ENCODE measurements at places on chromosomes 7 and 10.
A peak's percentile ranks its signal among the peaks of the same experiment; 100 is the strongest.

DNA sequence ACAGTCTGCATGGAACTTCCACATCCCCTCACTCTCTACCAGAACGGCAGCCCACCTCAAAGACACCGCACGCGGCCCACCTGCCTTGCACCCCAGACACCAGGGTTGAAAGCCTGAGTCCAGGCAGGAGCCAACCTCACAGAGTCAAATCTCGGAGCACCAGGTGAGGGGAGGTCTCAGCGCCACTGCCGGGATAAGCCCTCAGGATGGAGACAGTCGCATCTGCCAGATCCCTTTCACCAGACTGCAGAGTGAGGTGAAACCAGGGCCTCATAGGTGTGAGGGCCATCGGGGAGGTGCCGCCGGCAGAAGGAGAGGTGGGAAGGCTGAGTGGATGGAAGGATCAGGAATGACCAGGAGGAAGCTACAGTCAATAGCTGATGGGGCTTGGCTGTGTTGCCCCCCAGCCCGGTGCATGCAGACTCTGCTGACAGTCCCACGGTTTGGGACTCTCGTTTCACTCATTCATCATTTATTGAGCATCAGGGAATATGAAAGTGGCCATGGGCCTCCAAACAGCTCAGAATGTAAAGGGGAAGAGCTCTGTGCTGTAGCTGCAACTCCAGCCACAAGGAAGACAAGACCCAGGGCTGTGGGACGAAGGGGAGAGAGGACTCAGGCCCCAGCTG is 315.0 kb downstream of the PTPRN2 start:
- no peak for DNase-seq

DNA sequence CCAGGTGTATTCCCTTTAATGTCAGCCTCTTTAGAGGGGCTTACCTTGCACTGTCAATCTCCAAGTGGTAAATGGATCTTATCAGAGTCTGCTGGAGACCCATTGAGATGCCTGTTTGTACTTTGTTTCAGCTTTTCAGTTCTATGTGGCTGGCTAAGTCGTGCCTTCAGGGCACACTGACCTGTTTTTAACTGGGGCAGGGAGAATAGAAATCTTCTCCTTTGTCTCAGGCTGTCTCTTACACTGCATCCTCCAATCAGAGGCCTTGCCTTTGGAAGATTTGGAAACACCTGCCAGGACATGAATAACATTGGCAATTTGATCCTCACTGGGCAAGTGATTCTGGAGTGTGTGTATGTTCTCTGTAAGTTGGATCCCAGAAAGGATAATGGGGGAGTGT is 65.0 kb downstream of the POU6F2 start:
- DNase-seq = no peak

DNA sequence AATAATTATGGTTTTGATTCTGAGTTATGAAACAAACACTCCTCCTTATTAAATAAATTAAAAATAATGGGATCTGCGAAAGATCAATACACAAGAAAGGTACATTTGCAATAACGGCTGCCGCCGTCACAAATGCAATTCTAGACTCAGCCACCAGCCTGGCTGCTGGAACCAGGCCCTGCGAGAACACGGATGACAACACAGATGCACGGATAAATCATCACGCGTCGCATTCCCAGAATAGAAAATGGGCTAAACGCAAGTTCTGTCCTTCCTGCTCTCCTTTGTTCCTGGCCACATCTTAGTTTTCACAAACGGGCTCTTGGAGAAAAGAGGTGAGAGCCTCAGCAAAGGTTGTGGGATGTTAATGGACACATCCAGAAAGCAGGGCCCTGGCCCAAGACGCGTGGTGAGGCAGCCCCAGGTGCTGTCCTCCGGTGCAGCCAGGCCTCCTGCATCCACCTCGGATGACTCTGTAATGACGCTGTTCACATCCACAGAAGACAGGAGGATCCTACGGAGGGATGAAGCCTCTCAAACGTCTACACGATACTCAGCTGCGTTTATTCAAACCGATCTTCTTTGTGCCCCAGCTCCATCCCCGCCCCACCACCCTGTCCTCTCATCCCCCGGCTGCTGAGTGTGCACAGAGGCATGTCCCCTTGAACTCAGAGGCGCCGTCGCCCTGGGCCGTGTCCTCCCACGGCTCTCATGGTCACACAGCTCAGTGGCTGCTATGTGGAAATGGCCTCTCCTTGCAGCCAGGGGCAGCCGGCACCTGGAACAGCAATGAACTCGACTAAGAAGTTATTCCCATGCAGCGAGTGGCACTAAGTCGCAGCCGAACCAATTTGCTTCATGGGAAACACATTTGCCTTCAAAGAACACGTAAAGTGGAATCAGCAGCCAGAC is 197.9 kb downstream of the PTPRN2 start:
- no peak for DNase-seq

DNA sequence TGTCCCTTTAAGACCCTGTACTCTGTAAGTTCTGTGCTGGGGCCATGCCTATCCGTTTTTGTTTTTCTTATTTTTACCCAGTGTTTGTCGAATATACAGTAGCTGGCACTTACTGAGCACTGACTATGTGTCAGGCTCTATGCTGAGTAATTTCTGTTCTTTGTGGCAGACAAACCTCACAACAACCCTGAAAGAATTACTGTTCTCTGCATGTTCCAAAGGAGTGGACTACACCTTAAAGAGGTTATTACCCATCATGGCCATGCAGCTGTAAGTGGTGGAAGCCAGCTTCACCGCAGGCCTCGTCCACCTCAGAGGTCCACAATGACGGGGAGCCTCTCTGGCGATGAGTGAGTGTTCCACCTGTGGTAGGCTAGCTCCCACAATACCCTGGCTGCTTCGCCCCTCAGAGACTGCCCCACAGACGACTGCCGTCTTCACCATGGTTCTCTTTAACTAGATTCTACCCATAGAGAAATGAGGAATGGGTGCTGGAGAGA is 30.1 kb upstream of the RBM20 start:
- DNase-seq = no peak

GRCh38 chr10:119555178-119555784 is 12.8 kb upstream of the RGS10 start:
- DNase-seq = no peak

DNA sequence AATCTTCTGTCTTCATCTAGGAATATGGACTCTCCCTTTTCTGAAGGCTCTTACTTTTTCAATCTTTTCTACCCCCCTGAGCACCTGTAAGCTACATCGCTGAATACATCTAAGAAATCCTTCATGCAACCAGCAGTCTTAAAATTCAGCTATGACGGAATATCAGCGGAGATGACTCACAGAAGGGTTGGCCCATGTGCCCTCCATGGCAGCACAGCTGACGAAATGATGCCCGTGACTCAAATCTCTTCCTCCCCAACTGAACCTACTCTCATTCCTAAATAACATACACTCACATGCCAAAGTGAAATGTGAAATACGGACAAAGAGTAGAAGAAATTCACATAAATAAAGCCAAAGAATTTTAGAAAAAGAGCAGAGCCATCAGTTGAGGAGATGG is 30.3 kb upstream of the NCAPG2 start:
- no peak for DNase-seq

GRCh38 chr10:117944676-117945447 is 101.9 kb downstream of the RAB11FIP2 start:
- DNase-seq = no peak

GRCh38 chr10:12876266-12876665 is 125.2 kb downstream of the CCDC3 start:
- no peak for DNase-seq

- DNase-seq = no peak
Measured at GRCh38 chr7:113797420-113798010, 121.3 kb downstream of the PPP1R3A start.

DNA sequence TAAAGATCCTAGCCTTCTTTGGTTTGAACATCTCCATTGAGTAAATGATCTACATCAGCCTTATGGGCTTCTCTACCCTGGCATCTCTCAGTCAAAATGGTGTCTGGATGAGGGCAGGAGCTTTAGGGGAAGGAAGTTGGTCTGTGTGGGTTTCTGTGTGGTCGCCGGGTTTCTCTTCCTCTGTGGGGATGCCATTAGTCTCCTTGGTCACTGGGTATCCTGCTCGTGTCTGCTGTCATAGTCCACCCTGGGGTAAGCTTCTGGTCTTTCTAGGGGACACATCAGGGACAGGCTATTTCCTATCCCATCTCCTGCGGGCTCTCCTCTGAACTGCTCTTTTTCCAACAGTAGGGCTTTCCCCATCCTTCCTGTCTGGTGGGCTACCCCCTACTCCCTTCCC is 150.3 kb upstream of the NPY start:
- DNase-seq = peak; percentile 23

DNA sequence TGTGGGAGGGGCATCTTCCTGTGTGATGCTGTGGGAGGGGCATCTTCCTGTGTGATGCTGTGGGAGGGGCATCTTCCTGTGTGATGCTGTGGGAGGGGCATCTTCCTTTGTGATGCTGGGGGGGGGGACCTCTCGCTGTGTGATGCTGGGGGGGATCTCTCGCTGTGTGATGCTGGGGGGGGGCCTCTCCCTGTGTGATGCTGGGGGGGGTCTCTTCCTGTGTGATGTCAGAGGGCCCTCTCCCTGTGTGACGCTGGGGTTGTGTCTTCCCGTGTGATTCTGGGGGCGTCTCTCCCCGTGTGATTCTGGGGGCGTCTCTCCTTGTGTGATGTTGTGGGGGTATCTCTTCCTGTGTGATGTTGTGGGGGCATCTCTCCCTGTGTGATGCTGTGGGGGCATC is 27.9 kb upstream of the DPYSL4 start:
- DNase-seq = peak; percentile 21

GRCh38 chr10:103838862-103839518 is 16.4 kb downstream of the SH3PXD2A start:
- no peak for DNase-seq

GRCh38 chr10:83127942-83128575 is 1011.2 kb upstream of the GHITM start:
- no peak for DNase-seq

DNA sequence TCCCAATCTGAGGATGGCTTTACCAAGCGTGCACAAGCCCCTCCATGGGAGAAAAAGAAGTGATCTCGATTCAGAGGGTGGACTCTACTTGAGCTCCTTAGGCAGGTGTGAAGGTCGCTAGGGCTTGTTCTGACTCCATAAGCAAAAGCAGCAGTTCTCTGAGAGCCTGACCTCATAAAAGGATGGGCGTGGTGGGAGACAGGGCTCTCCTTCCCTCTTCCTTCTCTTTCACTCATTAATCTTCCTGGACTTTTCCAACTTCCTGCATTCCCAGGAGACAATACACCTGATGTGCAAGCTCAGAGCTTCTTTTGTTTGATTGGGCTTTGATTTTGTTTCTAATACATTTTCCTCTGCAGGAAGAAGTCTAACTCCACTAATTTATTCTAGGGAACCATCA is 22.3 kb upstream of the TMEM72 start:
- DNase-seq = no peak

- no peak for DNase-seq
Measured at GRCh38 chr7:72069263-72069662, 342.9 kb downstream of the CALN1 start.

DNA sequence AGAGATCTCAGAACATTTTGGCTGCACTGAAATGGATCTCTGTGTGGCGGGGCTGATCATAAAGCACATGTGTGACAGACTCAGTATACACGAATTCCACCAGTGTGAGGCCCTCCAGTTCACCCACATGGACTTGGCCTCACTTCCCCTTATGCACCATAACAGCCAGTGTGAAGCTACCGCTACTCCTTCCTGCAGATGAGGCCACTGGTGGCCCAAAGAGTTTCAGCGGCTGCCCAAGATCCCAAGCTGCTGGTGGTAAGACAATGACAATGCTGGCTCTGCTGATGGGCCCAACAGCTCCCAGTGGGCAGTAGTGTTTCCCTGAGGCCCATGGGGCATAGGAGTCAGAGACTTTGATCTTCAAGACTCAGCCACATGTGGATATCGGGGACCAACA is 21.0 kb upstream of the C10orf71 start:
- DNase-seq = no peak

- DNase-seq = no peak
Measured at GRCh38 chr10:97937928-97938327, 88.3 kb downstream of the GOLGA7B start.

DNA sequence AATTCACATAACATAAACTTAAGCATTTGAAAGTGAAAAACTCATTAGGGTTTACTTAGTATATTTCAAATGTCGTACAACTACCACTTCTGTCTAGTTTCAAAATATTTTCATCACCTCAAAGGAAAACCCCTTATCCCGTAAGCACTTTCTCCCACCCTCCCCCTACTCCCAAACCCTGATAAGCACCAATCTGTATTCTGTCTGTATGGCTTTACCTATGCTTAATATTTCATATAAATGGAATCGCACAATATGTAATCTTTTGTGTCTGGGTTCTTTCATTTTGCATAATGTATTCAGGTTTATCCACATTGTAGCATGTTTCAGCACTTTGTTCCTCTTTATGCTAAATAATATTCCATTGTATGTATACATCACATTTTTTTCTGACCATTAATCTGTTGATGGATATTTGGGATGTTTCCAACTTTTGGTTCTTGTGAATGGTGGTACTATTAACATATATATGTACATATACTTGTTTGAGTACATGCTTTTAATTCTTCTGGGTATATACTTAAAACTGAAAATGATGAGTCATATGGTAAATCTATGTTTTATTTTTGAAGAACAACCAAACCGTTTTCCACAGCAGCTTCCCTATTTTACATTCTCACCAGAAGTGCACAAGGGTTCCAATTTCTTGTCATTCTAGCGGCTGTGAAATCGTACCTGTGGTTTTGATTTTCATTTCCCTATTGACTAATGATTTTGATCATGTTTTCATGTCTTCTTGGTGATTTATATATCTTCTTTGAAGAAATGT is 6.2 kb upstream of the STARD3NL start:
- DNase-seq = peak; percentile 39

- no peak for DNase-seq
Measured at GRCh38 chr7:30521532-30521931, 16.9 kb upstream of the GGCT start.

DNA sequence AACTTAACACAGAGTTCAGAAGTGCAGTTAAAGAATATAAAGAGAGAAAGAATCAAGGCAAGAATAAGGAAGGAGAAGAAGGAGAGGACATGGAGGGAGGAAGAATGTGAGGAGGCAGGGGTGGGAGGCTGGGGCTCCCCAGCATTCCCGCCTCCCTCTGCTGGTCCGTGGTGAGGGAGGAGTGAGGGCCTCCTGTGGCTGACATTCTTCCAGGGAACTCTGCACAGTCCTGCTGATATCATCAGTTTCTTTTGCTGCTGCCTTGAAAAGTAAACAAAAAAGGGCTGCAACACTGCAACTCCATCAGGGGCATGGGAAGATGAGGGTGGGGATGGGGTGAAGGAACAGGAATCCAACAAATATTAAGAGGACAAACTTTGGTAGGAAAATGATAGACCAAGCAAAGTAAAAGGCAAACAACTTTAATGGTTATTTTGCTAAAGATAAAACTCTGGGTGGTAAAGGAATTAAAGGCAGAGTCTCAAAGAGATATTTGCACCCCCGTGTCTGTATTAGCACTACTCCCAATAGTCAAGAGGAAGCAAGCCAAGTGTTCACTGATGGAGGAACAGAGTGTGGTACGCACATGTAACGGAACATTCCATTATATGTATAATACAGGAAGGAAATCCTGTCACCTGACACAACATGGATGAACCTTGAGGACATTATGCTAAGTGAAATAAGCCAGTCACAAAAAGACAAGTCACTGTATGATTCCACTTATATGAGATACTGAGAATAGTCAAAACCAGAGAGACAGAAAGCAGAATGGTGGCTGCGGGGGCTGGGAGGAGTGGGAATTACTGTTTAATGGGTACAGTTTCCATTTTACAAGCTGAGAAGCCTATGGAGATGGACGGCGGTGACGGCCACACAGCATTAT is 8.0 kb upstream of the SPOCK2 start:
- DNase-seq = no peak

- no peak for DNase-seq
Measured at GRCh38 chr7:2114052-2114451, 118.7 kb downstream of the MAD1L1 start.

- no peak for DNase-seq
Measured at GRCh38 chr7:137408126-137408525, 64.6 kb upstream of the PTN start.

All from stimulated activated naive CD8-positive, alpha-beta T cell treated with anti-CD3 and anti-CD28 coated beads, Interleukin-15, amount 100 ng/mL, for 72 hours (primary cell).